ENCODE measurements at places on chromosomes 4 and X.

GRCh38 chr4:165828928-165829327 lies 44.1 kb upstream of the TLL1 start:
- no peak for DNase-seq

GRCh38 chr4:128440923-128441322 lies 153.3 kb upstream of the PGRMC2 start:
- no peak for DNase-seq

DNA sequence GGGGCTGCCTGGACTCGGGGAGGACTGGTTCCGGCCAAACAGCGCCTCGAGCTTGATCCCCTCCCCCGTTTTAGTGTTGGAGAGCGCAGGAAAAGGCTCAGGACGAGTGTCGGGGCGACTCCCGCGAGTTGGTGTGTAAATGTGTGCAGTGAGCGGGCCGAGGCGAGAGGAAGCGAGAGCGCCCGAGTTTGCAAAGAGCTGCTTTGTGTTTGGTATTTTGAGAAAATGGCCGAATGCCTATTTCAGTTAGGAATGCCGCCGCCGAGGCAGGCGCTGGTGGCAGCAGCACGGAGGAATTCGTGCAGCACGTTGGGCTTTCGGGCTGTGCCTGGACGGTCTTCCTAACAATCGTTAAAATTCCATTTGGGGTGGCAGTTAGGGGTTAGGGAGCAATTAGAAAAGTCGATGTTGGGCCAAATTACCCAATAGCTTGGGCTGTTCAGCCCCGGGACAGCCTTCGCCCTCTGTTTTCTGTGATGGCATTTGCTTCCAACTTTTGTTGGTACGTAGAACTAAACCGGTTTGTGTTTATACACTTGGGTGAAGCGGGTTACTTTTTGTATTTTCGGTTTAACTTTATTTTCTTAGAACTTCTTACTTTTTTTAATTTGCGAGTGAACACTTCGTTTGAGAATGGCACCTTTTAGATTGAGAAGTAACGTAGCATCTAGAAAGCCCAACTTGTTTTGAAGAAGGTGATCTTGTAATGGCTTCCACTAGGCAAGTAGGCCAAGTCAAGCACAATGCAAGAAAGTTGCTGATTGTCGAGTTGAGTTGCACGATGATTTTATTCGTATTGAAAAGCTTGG lies 1.6 kb downstream of the REST start:
- peak; percentile 23 for DNase-seq

- DNase-seq: no peak
These were observed 185.5 kb downstream of the PTTG2 start for GRCh38 chr4:38145741-38146140.

GRCh38 chr4:28555866-28556265 lies 1695.2 kb downstream of the STIM2 start:
- no peak for DNase-seq

GRCh38 chr4:95107004-95107403 lies 349.2 kb downstream of the BMPR1B start:
- DNase-seq: no peak

DNA sequence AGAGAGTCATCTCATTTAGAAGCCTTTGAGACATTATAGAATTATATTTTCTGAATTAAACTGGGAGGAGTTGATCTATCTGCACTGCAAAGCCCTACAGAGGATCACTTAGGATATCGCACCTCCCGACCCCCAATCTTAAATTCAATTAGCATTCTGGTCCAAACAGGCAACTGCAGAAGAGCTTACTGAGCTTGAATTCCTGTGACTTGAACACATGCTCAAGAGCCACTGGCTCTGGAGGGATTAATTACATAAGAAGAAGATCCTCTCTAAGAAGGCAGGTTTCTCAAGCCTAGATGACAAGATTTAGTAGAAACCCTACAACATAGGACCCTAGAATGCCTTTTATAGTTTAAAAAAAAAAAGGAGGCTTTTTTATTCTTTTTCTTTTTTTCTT lies 548.9 kb downstream of the ARAP2 start:
- DNase-seq: no peak

DNA sequence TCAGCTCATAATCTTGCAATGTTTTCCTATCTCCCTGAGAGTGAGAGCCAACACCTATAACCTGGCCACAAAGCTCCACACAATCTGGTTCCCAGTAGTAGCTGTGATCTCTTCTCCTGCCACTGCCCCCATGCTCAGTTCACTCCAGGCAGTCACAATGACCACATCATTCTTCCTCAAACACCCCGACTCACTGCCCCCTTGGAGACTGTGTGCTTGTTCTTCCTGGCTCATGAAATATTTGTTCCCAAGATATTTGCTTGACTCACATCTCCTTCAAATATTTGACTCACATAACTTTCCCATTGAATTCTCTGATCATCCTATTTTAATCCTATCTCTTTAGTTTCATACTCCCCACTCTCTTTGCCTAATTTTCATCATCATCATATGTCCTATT lies 173.7 kb downstream of the AREG start:
- no peak for DNase-seq

GRCh38 chr4:46329118-46329976 lies 60.6 kb downstream of the GABRA2 start:
- no peak for DNase-seq

DNA sequence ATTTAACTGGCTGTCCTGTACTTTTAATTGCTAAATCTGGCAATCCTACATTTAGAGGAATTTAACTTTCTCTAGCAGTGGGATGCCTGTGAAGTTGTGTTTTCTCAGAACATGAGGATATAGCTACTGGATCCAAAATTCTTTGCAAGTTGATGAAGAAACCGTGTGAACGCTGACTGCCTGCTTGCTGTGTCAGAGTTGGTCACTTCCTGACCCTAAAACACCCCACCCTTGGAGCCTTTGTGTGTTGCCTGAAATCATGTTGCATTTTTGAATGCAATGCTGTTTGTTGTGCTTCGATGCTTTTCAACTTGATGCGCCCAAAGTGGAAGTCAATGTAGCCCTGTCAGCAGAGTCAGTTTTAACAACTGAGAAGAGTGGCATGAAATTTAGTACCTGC lies 211.2 kb downstream of the ANK2 start:
- DNase-seq: no peak

GRCh38 chr4:57911203-57911602 lies 801.0 kb upstream of the IGFBP7 start:
- DNase-seq: no peak

- DNase-seq: no peak
These were observed 260.6 kb downstream of the TRIML1 start for GRCh38 chr4:188399834-188400233.

DNA sequence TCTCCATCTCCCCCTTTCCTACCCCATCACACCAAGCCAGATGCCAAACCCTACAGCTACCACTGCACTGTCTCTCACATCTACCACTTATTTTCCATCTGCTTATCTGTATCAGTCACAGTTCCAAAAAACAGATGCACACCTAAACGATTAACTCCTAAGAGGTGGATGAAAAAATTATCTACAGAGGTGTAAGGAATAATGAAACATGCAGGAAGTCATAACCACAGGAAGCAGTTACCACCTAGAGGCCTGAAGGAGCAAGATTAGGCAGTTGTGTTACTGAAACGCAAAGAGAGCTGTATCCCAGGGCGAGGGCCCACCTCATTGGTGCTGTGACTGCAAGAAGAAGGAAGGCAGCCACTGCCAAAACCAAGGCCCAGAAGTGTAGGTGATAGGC lies 87.8 kb upstream of the FAM241A start:
- no peak for DNase-seq

GRCh38 chr4:109699553-109700225 lies 3.6 kb downstream of the CASP6 start:
- no peak for DNase-seq

GRCh38 chrX:148448686-148449085 lies 51.7 kb upstream of the AFF2 start:
- no peak for DNase-seq

DNA sequence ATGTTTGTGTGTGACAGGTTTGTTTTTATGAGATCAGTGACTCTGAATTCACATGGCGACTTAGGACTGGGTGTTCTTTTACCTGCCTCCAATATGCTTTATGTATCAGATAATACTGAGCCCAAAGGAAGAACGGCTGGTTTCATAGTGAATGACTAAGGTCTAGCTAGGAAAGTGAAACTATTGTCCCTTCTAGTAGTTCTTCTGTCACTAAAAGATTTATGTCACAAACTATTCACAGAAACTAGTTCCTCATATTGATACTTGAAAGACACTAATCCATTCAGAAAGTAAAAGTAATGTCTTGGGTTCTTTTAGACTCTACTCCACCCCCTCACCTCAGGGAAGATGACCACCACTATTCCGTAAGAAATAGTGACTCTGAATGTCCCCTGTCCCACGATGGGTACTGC lies 81.7 kb downstream of the EGF start:
- no peak for DNase-seq

GRCh38 chrX:88101968-88102367 lies 584.4 kb downstream of the KLHL4 start:
- no peak for DNase-seq

DNA sequence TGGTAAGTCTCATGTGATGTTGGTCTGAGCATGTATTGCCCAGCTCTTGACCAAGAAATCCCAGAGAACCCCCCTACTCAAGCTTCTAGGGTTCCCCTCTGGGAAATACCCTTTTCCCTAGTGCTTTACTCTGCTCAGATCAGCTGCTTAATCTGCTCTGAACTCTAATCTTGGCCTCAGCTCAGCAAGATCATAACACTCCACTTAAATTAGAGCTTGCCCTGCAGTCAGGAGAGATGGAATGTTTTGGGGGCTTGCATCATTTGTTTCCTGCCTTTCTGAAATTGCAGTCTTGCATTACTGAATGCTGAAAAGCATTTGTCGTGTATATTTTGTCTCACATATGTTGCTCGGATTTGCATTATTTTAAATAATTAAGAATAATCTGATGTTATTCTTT lies 1153.6 kb downstream of the FSTL5 start:
- DNase-seq: no peak

GRCh38 chr4:85569730-85570299 lies 94.9 kb downstream of the ARHGAP24 start:
- no peak for DNase-seq

DNA sequence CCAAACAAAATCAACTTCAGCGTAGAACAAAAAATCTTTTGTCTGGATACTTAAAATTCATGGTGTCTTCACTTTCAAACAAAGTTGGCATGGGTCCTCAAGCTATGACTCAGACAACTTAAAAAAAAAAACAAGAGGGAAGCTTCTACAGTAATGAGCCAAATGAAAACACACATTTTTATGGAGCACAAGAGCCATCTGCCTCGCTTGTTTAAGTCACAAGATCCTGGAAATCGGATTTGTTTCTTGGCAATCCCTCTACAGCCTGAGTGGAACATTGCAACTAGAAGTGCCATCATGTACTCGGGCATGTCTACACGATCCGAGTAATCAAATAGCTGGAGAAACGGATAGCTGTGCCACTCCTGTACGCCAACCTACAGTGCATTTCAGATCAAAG lies 22.6 kb downstream of the LAMP2 start:
- DNase-seq: no peak

DNA sequence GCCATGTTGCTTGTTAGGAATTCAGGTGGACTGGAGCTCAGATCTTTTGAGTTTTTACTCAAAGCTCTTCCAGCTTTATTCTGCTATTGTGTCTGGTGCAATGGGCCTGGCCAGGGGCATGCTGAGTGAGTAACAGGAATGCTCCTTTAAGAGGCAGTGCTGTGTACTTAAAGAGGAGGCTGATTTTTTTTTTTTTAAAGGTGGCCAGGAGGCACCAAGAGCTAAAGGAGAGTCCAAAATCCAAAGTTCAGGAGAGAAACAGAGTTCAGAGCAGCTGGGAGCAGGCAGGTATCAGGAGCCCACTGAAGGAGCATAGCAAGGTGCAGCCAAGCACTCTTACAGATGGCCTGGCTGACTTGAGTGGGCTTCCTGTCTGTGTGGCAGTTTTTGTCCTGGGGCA lies 178.7 kb downstream of the FMR1NB start:
- DNase-seq: no peak

DNA sequence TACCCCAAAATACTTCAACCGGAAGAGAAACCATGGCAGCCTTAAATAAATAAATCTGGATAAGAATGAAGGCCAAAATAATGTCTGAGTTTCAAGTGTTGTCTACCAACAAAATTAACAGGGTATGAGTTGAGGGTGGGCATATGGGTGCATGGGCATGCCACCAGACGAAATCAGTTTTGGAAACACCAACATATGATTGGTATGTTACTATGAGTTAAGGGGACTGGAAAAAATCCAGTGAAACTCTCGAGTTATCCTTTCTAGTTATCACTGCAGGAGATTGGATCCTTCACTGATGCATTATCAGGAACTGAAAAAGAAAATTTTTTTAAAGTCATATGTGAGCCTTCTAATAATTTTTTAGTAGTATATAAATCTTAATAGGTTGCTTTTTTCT lies 32.4 kb downstream of the NOCT start:
- no peak for DNase-seq
